Endothelial cell (in vitro differentiated cells): ENCODE measurements at places on chromosomes 12 and 14.

GRCh38 chr12:22190-22529, 44.4 kb upstream of the IQSEC3 start:
- no peak for DNase-seq

- DNase-seq = no peak
Measured at GRCh38 chr14:104277416-104278213, 139.2 kb downstream of the KIF26A start.

DNA sequence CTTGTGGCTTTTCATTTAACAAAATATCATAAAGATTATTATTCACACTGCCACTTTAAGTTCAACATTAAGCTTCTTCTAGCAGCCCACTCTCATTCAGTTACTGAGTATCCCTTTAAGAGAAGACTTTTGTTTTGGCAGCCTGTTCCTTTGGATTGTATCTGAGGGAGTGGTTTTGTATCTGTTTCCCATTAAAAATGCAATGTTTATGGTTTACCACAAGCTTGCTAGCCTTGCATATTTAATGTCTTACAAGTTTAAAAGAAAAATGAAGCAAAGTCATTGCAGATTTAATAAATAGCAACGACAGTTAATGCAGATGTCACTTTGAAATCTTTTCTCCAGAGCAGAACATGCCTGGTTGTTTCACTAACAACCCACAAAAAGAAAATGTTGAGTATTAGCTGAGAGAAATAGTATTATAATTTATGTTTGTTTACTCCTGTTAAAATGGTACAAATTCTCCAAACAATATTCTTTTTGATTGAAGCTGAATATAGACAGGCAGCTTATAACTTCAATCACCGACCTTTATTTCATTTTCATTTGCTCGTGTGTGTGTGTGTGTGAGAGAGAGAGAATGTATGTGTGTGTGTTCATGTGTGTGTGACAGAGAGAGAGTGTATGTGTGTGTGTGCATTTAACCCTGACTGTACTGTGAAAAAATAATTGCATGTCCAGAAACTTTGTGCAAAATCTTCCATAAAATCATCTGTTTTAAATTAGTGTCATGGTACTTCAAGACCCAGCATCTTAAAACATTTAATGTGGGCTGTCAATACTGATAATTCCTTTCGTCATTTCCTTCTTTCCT, 1.8 kb downstream of the DCN start:
- DNase-seq = no peak

- no peak for DNase-seq
Measured at GRCh38 chr12:22406627-22407026, 72.1 kb upstream of the ST8SIA1 start.

GRCh38 chr12:114253976-114254778, 151.8 kb downstream of the TBX5 start:
- DNase-seq = no peak

DNA sequence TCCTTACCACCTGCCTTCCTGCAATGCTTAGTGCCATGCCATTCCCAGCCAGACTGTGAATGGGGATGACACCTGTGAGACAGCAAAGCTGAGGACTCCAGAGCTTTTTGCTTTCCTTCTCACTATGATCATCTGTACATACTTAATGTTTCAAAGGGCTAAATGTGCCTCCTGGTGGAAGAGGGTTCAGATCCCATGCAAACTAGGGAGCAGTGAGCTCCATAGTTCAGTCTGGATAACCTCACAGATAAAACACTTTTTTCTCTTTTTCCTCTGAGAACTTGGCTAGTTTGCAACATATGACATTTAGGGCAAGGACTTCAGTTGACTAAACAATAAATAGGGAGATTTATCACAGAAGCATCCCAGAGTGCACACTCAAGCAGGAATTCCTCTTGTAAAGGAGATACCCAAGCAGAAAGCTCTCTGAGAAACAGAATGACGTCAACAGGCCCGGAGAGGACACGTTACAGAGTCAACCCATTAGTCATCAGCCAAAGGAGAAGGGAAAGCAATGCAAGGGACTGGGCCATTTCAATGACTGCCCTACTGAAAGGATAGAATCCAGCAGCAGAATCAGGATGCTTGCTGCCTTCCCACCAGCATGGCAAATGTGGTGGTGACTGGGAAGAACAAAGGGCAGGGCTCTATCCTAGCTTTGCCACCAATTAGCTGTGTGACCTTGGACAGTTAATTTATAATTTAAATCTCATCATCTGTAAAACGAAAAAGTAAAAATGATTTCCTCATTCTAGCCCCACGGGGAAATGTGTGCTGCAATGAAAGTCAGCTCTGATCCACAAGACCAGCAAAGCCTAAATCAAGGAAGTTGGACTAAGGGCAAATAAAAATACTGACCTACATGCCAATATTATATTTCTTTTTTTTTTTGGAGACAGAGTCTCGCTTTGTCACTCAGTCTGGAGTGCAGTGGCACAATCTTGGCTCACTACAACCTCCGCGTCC, 80.8 kb upstream of the ACTN1 start:
- DNase-seq = no peak

- no peak for DNase-seq
Measured at GRCh38 chr14:105143451-105144025, 25.0 kb downstream of the JAG2 start.

DNA sequence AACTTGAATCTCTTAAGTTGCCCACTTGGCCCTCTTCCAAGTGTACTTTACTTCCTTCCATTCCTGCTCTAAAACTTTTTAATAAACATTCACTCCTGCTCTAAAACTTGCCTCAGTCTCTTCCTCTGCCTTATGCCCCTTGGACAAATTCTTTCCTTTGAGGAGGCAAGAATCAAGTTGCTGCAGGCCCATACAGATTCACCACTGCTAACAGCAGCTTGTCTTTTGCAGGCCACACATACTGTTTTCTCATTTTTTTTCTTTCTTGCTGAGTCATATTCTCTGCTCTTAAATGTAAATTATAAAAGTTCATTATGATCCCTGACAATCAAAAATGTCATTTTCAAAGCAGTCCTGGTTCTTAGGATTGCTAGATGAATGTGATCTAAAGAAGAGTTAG, 1820.8 kb upstream of the FLRT2 start:
- DNase-seq = no peak

GRCh38 chr12:106757623-106758348, 16.7 kb upstream of the RIC8B start:
- no peak for DNase-seq

- no peak for DNase-seq
Measured at GRCh38 chr14:57227083-57227482, 41.6 kb downstream of the EXOC5 start.

DNA sequence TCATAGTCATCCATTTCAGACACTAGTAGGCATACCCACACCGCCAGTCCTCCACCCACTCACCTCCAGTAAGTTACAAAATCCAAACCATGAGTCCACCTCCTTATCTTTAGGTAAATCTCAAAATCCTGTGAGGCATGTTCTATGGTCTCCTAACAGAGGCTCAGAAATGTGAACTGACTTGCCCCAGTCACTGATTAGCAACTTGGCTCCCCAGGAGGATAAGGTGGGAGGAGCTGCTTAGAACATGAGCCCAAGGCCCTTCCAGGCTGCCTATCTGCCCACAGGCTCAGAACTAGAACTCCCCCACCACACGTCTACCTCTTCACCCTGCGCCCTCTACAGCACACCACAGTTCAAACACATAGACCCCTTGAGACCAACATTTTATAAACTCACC, 19.9 kb downstream of the SETD3 start:
- DNase-seq = no peak

- DNase-seq = no peak
Measured at GRCh38 chr12:45348311-45348710, 132.4 kb downstream of the ANO6 start.

GRCh38 chr12:71448150-71448581, 8.6 kb downstream of the LGR5 start:
- DNase-seq = no peak
